Caco-2 (cell line): ENCODE measurements at places on chromosomes 2 and 18. TPM values are rescaled to one million over a fixed set of nuclear protein-coding genes. Genes with fewer than 3 reads are reported as not detected.

GRCh38 chr2:49053156-49053555 lies 101.2 kb downstream of the FSHR start:
- DNase-seq = no peak

ASAP2 gene
- 25.6 and 27.8 TPM in 2 replicates for total RNA-seq

TNS1 gene
- 16.1 and 16.9 TPM in 2 replicates for total RNA-seq

DNA sequence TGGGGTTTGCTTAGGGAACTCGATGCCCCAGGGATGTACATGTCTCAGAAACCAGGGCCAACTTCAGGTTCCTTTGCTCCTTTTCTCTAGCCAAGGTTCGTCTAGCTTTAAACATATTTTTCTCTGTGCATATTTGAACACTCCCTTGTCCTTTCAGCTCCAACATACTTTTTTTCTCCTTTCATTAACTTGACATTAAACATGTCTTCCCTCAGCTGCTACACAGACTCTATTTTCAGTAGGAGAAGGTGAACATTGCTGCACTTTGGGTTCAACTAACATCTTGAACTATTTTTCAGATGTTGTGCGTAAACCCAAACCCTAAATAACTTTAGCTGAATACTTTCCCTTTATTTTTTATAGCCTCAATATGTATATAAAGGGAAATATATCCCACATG lies 212.9 kb downstream of the MTX2 start:
- no peak for DNase-seq

KCNJ3 gene
- total RNA-seq = not detected in 2 replicates

DNA sequence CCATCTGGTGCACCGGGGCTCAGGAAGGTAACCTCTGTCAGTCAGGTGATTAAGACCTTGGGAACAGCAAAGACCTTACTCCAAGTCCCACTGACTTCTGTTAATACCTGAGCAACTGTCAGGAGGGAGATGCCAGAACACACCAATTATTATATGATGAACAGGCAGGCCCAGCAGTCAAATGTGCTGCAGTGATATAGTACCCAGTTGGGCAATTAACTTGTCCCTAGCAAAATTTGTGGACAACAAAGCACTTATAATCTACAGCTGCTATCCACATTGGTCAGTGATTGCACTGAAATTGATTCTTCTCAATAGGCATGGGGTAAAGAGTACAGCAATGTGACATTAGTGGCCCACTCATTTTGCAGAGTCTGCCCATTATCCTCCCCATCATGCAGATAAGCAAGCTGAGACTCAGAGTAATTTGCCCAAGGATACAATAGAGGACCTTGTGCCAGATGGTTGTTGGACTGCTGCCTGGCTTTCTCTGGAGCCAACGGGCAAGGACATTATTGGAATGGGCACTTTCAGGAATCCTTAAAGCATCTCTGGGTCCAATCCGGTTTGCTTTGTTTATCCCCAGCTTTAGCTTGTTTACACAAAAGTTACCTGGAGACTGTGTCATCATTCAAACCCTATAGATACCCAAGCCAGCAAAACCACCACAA lies 147.6 kb downstream of the CCBE1 start:
- no peak for DNase-seq

- DNase-seq = no peak
These were observed 170.0 kb upstream of the KLHL29 start for GRCh38 chr2:23215016-23215415.

GRCh38 chr2:7744827-7745226 lies 827.6 kb downstream of the RNF144A start:
- DNase-seq = no peak

- no peak for DNase-seq
These were observed 459.9 kb downstream of the PIK3C3 start for GRCh38 chr18:42414756-42415454.

DNA sequence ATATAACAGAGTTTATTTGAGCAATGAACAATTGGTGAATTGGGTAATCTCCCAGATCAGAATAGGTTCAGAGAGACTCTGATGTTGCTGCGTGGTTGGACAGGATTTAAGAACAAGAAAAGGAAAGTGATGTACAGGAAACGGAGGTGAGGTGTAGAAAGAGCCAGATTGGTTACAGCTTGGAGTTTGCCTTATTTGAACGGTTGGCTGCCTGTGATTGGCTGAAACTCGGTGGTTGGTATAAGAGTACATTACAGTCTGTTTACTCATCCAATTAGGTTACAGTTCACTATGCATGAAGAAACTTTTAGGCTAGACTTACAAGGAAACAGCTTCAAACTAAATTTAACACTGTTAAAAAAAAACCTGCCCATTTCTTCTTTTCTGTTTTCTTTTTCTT lies 68.0 kb upstream of the CABLES1 start:
- no peak for DNase-seq

NPHP1 gene
- total RNA-seq = 2.0 and 3.1 TPM in 2 replicates

RESP18 gene
- total RNA-seq = not detected in 2 replicates

- no peak for DNase-seq
These were observed 129.1 kb downstream of the ARHGAP15 start for GRCh38 chr2:143258126-143258892.

- no peak for DNase-seq
These were observed 75.2 kb downstream of the MAP2 start for GRCh38 chr2:209499069-209499468.

DNA sequence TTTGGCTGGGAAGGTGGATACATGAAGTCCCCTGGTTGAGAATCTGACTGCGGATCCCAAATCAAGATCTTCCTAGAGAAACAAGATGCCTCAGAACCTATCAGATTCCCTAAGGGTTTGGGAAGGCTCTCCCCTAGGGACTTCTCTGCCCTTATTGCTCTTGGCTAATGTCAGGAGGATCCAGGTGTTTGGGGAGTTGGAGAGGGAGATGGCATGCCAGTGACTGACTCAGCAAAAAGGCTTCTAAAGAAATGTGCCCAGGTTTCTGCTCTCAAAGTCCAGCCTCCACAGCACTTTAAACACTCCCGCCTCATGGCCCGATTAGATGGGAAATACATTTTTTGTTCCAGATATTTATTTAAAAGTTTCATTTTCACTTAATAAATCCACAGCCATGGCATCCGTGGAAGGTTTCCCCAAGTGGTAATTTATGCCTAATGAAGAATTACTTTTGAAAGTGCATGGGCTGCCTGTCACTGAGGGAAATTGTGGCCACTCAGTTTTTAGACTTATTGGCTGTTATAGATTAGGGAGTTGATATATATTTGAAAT lies 156.4 kb downstream of the OSR1 start:
- DNase-seq = no peak

DNA sequence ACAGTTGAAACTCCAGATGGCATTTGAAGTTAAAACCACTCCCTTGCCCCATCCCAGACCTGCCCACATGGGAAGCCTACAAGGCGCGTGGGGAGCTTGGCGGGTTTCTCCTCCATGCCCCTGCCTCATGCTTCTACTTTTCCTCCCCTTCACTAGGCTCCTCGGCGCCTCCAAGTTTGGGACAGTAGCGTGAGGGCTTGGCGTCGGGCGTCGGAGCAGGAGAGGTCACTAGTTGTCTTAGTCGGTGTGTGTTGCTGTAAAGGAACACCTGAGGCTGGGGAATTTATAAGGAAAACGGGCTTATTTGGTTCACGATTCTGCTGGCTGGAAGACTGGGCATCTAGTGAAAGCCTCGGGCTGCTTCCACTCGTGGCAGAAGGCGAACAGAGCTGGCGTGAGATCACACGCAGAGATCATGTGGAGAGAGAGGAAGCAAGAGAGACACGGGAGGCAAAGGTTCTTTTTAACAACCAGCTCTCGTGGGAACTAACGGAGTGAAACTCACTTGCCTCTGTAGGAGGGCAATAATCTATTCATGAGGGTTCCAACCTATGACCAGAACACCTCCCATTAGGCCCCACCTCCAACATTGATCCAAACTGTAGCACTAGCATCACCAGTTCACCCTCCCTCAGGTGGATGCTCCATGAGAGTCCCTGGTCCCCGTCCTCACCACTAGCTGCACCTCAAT lies 25.3 kb downstream of the ITM2C start:
- DNase-seq = no peak

- no peak for DNase-seq
These were observed 297.9 kb downstream of the NDUFA10 start for GRCh38 chr2:239727182-239727775.

GRCh38 chr2:231632559-231633142 lies 40.0 kb downstream of the TEX44 start:
- no peak for DNase-seq

TWIST2 gene
- total RNA-seq = not detected in 2 replicates

- no peak for DNase-seq
These were observed 38.6 kb downstream of the ACOXL start for GRCh38 chr2:110770959-110771431.

ANTXR1 gene
- 0.27 and 0.35 TPM in 2 replicates for total RNA-seq
